Lower lobe of right lung (tissue), 2 donors: ENCODE measurements at places on chromosomes 1 and 21. TPM values are rescaled to one million over a fixed set of nuclear protein-coding genes. Genes with fewer than 3 reads are reported as not detected.

Gene PMVK
- total RNA-seq, result 34.1 TPM

Gene RHBDL2
- total RNA-seq, result 0.32 TPM

Gene GSTM5
- total RNA-seq, result 11.7 TPM

- DNase-seq, result peak; percentile 35
Observed at GRCh38 chr21:46212721-46213484, 15.7 kb downstream of the LSS start.

GRCh38 chr1:76928522-76928921 is 61.2 kb downstream of the ST6GALNAC5 start:
- no peak for DNase-seq

DNA sequence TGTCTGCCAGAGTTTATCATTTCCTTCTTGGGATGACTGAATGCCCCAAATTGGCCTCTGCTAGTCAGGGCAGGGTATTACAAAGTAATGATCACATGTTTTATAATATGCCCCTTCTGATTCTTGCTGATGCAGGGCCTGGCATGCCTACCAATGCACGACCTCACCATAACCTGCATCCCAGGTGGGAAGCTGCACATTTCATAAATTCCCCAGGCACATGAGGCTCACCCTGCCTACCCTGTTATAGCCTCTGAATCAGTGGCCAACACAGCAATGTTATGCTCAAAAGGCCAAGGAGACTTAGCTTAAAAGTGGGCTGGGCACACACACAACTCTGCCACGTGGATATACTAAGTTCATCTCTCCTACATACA is 28.0 kb upstream of the XPR1 start:
- DNase-seq, result no peak

DNA sequence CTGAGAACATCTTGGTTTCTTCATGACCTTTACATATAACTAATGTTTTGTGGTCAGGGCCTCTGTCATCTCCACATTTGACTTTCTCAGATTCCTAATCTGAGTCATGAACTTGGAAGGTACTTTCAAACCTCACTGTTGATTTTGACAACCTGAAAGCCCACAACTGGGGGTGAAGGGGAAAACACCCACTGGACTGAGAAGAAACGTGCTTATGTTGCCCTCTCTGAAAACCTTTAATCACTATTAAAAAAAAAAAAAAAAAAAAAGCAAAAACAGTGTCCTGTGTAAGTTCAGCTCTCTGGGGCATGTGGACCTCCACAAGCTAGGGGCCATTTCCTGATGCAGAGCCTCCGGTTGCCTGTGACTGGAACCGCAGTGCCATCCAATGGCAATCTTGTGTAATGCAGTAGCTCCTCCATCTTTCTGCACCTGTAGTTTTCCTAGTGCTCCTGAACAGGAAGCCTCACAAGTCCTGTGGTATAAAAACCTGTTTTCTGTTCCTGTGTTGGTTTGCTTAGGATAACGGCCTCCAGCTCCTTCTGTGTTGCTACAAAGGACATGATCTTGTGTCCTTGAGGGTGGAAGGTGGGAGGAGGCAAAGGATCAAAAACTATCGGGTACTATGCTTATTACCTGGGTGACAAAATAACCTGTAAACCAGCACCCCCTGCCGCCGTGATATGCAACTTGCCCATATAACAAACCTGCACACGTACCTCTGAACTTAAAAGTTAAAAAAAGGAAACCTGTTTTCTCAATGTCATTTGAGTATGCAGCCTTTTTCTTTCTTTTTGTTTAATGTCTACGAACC is 124.5 kb downstream of the ZNF648 start:
- DNase-seq, result peak; percentile 56

DNA sequence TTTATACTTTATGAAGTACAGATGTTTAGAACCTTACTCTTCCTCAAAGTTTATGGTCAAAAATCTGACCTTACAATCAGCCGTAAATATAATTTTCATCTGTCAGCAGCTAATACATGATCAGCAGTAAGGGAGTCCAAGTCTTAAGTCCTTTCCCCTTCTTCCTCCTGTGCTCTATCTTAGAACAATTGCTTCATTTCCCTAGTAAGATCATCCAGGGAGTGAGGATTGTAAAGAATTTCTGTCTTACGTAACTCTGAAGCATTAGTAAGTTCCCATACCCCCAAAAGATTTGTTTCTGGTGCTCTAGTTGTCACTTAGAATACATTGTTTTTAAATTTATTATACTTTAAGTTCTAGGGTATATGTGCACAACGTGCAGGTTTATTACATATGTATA is 2.1 kb downstream of the SETDB1 start:
- DNase-seq, result no peak

GRCh38 chr21:46543306-46543705 is 61.6 kb downstream of the S100B start:
- no peak for DNase-seq
